ENCODE measurements at places on chromosomes 1 and 21.
A peak's percentile ranks its signal among the peaks of the same experiment; 100 is the strongest.

- no peak for DNase-seq
Measured at GRCh38 chr1:76891931-76892622, 24.8 kb downstream of the ST6GALNAC5 start.

- DNase-seq, result no peak
Measured at GRCh38 chr21:15986277-15986676, 256.5 kb downstream of the USP25 start.

- DNase-seq, result no peak
Measured at GRCh38 chr1:24805534-24806301, 60.5 kb downstream of the CLIC4 start.

DNA sequence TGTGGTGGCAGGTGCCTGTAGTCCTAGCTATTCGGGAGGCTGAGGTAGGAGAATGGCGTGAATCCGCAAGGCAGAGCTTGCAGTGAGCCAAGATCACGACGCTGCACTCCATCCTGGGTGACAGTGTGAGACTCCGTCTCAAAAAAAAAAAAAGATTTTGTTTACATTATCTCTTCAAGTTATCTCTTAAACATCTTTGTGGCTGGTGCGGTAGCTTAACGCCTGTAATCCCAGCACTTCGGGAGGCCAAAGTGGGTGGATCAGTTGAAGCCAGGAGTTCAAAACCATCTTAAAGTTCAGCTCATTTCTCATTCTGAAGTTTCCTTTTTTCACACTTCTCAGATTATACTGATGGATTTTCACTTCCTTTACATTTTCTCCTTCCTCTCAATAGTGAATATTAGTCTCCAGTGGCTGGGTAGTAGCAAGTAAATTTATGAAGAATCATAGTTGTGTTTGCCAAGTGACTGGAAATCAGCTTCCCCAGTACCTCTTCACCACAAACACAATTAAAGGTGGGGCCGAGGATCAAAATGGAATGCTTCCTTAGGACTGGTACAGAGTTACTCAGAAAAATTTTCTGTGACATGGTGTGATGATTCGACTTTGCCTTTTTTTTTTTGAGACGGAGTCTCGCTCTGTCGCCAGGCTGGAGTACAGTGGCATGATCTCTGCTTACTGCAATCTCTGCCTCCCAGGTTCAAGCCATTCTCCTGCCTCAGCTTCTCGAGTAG, 13.8 kb downstream of the PIP5K1A start:
- DNase-seq, result no peak

- no peak for DNase-seq
Measured at GRCh38 chr1:74937176-74937575, 197.0 kb upstream of the LHX8 start.

GRCh38 chr1:44447051-44447810, 42.2 kb downstream of the RNF220 start:
- no peak for DNase-seq

- no peak for DNase-seq
Measured at GRCh38 chr21:43783098-43783700, 6.2 kb upstream of the RRP1 start.

- DNase-seq, result no peak
Measured at GRCh38 chr1:36137776-36138175, 11.5 kb downstream of the TRAPPC3 start.

DNA sequence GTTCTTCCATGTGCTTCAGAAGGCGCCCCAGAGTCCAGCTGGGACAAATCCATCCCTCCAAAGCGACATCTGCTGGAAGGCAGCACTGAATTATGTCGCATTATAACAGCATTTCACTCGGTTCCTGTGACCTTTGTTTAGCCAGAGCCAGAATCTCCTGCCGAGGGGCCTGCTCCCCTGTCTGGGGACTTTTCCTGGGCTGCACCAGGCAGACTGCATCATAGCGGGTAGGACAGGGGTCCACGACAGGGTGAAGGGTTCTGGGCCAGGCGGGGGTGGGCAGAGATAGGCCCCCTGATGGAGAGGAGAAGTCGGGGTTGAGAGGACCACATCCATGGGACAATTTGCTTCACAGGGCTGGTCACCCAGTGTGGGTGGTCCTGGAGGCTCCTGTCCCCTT, 276.9 kb downstream of the MATN1 start:
- DNase-seq, result no peak

DNA sequence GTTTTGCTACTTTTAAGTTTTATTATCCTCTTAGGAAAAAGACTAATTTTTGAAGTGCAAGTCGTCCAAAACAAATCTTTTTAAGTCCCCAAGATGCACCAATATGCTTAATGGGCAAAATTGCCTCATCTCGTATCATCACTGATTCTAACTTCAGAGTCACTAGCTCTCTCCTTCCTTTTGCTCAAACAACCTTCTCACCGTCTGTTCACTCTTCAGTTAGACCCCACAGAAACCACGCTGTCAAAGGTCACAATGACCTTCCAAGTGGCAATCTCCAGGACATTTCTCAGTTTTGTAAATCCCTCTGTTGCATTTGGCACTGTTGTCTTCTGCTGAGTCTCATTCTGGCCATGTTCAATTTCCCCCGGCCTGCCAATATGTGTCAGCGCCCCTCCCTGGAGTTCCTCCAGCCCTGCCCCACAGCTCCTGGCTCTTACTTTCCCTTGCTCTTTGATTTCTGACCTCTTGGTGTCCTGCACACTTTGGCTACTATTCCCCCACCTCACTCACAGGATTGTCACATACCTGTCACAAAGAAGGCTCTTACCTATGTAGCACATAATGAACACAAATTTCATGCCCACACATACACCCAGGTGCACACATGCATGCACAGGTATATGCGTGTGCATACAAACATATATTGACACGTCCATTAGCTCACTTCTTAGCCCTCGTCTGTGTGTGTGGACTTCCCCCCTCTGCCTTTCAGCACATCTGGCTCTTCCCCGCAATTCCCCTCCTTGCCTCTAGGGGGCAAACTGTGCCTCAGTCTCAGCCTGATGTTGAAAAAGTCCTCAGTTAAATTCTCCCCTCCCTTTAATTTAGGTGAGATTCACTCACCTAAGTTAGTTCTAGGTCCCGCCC, 354.0 kb upstream of the DUSP10 start:
- no peak for DNase-seq

GRCh38 chr1:214321705-214322453, 40.9 kb downstream of the SMYD2 start:
- no peak for DNase-seq

- DNase-seq, result no peak
Measured at GRCh38 chr21:16913010-16913409, 599.8 kb upstream of the CXADR start.

- DNase-seq, result no peak
Measured at GRCh38 chr1:184664661-184665060, 90.0 kb downstream of the EDEM3 start.

DNA sequence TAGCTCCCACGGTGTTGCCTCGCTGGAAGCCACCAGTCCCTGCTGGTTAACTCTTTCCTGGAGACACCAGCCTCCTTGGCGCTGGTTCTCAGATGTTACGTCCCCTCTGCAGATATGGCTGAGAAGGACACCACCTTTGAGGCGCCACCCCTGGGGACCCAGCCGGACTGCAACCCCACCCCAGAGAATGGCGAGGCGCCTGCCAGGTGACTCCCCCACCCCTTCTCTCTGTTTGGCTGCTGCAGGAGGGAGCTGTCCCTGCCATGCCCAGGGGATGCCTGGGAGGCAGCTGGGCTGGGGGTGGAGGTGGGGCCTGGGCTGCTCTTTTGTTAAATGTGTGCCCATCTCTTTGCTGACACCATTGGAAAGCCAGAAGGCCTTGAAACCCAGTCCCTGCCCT, 43.6 kb upstream of the TNFRSF1B start:
- DNase-seq, result no peak

GRCh38 chr1:51280321-51280978, 44.4 kb downstream of the RNF11 start:
- DNase-seq, result no peak

GRCh38 chr1:68496680-68497357, at the start of gene DEPDC1:
Gene DEPDC1, minus strand, starts transcription at chr1:68497082. Its CDS starts 83 bp downstream, at chr1:68496999.
- peak; percentile 95 for DNase-seq

- DNase-seq, result no peak
Measured at GRCh38 chr1:231678011-231678432, 51.4 kb downstream of the DISC1 start.

DNA sequence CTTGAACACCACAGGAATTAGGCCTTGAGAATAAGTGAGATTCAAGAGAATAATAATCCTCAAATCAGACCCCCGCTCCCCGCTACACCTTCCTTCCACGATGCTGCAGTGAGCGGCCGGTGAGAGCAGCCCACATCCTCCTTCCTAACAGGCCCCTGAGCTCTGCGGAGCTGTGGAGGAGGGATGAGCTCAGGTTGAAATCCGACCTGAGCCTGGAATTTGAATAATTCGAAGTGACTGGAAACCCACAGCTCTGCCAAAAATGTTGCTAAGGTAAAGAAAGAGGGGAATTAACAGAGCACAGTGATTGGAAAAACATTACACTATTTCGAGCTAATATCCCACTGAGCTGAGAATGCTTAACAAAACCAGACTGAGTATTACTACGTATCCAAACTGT, 90.0 kb downstream of the URB2 start:
- no peak for DNase-seq

- DNase-seq, result no peak
Measured at GRCh38 chr1:154598871-154599635, 8.9 kb downstream of the ADAR start.

- no peak for DNase-seq
Measured at GRCh38 chr1:29062157-29062942, 61.4 kb downstream of the TMEM200B start.

DNA sequence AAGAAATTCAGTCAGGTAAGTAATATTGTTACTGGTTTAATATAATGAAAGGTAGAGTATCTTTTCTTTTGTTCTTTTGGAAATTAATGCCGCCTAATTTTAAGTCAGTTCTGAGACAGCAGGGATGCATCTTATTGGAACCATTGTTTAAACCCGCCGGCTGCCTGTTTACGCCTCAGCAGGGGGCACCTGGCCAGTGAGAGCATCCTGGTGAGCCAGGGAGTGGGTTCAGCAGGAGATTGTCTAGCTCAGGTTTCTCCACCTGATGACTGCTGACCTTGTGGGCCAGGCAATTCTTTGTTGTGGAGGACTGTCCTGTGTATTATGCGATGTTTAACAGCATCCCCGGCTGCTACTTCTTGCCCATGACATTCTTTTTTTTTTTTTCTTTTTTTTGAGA, 30.2 kb downstream of the CHAF1B start:
- DNase-seq, result no peak

GRCh38 chr1:22410928-22411495, 40.6 kb upstream of the ZBTB40 start:
- no peak for DNase-seq

- no peak for DNase-seq
Measured at GRCh38 chr1:3149277-3149676, 80.3 kb downstream of the PRDM16 start.

- no peak for DNase-seq
Measured at GRCh38 chr1:234742622-234743021, 132.6 kb upstream of the IRF2BP2 start.

DNA sequence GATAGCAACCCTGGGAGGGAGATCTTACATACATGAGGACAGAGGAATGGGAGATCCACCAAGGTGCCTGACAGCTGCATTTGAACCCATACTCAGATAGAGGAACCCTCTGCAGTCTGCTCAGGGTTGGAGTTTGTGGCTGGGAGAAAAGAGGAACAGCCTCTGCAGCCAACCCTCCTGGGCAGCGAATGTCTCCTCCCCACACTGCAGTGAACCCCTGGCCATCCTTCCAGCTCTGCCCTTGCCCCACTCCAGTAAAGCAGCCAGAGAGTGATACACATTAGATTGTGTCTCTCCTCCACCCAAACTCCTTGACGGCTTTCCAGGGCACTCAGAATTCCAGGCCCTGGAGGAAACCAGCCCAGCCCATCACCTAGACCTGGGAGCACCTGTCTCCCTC, 137.7 kb downstream of the RUNX1 start:
- DNase-seq, result no peak

DNA sequence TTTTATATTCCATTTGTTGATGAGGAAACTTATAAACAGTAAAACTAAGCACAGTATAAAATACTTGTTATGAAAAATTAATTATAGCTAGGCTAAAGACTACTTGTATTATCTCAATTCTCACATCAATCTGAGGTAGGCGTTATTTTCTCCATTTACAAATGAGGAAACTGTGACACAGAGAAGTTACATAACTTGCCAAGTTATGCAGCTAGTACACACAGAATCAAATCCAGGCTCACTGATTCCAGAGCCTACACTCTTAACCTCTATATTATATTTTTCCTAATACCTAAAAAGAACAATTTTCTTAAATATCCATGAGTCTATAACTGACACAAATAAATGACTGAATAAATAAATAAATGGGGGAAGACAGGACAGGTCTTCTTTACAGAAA, 11.2 kb upstream of the VPS45 start:
- DNase-seq, result no peak

DNA sequence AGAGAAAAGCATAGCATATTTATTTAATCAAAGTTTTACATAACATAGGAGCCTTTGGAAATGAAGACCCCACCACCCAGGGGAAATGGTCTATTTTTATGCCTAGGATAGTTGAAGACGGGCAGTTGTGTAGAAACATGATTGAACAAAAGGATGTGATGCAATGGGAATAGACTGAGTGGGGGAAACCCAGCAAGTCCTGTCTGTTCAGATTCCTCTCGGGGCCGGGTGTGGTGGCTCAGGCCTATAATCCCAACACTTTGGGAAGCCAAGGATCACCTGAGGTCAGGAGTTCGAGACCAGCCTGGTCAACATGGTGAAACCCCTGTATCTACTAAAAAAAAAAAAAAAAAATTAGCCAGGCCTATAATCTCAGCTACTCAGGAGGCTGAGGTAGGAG, 298.3 kb downstream of the MATN1 start:
- no peak for DNase-seq

DNA sequence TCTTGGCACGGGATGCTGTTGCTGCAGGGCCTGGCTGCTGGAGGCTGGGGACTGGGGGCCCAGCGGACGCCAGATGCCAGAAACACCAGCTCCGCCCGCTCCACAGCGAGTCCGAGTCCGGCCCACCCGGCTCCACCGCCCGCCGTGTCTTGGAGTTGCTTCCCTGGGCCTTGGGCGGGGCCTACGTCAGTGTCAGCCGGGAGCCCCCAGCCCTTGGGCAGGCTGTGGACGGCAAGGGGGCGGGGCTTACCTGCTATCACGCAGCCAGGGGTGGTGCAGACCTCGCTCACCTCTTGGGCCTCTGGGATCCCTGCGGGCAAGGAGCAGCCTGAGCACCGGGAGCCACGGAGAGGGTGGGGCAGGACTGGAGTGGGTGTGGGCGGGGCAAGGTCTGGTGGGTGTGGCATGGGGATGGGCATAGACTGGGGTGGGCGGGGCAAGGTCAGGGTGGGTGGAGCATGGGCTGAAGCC, 21.8 kb downstream of the MMEL1 start:
- DNase-seq, result peak; percentile 90

GRCh38 chr1:205466595-205467220, 10.9 kb upstream of the BLACAT1 start:
- no peak for DNase-seq

Measured in posterior cingulate gyrus (tissue), 11 donors.